ENCODE measurements at places on chromosomes 12 and 14. TPM values are rescaled to one million over a fixed set of nuclear protein-coding genes. Genes with fewer than 3 reads are reported as not detected.

- DNase-seq, result no peak
Measured at GRCh38 chr12:88108021-88108420, 33.9 kb downstream of the CEP290 start.

- DNase-seq, result no peak
Measured at GRCh38 chr14:48435221-48435620, 759.8 kb upstream of the MDGA2 start.

DNA sequence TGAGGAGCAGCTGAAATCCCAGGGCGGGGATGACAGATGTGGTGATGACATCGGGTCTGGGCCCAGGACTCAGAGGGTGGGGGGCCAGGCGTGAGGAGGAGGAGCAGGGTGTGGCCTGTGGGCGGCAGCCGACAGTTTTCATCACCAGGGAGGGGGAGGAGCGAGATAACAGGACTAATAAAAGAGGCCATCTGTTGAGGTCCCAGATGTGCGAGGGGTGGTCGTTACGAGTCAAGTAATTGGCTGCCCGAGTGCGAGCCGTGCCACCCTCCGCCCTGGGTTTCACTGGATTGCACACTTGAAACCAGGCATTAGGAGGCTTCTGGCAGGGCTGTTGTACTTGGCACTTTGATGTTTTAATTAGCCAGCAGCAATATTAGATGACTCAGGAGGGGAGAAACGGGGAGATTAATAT is 67.2 kb downstream of the NOS1 start:
- DNase-seq, result no peak

- DNase-seq, result no peak
Measured at GRCh38 chr12:123506059-123506842, 27.3 kb downstream of the RILPL1 start.

Gene C12orf50
- not detected for total RNA-seq

Gene CLBA1
- total RNA-seq, result 13.0 TPM

Gene MIP
- 0.41 TPM for total RNA-seq

Gene RIPK3
- under 0.01 TPM for total RNA-seq

Gene TBC1D30
- 59.1 TPM for total RNA-seq

Measured in frontal cortex (tissue), 4 donors.